ENCODE measurements at places on chromosomes 7 and 10. TPM values are rescaled to one million over a fixed set of nuclear protein-coding genes. Genes with fewer than 3 reads are reported as not detected.

- ATAC-seq: no peak
Observed at GRCh38 chr7:134896073-134896472, 90.2 kb upstream of the AGBL3 start.

GRCh38 chr7:22146961-22147512, 201.3 kb upstream of the CDCA7L start:
- peak; percentile 75 for ATAC-seq

- peak; percentile 81 for ATAC-seq
Observed at GRCh38 chr10:126525326-126525725, 137.0 kb upstream of the ADAM12 start.

Gene ZNF853
- 11.1 TPM for total RNA-seq

DNA sequence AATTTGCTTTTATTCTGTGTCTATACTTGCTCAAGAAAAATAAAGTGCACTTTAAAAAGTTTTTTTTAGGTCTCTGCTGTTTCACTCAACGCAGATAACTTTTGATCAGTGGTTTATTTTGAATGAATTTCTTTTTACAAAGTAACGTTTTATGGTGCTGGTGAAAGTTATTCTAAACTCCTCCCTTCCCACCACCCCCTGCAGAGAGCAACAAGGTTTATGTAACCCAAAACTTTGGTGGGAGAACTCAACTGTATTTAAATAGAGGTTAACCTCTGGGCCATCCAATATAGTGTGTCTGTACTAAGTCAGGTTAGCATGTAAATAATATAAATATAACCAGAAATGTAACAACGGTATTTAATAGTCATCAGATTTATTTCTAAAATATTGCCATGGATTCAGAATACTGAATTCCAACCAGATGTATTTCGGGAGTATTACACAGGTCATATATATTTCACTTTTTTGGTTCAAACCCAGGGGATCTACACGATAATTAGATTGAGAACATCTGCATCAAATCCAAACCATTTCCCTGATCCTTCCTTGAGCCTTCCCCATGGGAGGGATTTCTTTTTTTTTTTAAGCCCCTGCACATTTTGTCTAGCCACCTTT, 3.9 kb upstream of the CUX1 start:
- no peak for ATAC-seq

Measured in motor neuron (in vitro differentiated cells).